ENCODE measurements at places on chromosomes 5 and 9.

GRCh38 chr5:125604104-125604503 is 819.1 kb upstream of the GRAMD2B start:
- DNase-seq = no peak

DNA sequence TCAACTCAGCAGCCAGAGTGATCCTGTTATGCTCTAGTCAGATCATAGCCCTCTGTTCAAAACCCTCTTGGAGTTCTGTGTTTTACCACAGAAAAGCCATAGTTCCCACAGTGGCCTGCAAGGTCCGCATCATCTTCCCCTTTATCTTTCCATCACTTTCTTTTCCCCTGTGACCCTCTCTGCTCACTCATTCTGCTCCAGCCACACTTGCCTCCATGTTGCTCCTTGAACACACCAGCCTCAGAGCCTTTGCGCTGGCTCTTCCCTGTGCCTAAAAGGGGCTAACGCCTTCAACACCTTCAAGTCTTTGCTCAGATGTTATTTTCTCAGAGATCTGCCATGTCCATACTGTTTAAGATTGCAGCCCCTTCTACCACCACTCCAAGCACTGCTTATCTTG is 26.3 kb downstream of the CSF2 start:
- no peak for DNase-seq

- no peak for DNase-seq
Measured at GRCh38 chr5:74279244-74279643, 361.3 kb downstream of the ENC1 start.

DNA sequence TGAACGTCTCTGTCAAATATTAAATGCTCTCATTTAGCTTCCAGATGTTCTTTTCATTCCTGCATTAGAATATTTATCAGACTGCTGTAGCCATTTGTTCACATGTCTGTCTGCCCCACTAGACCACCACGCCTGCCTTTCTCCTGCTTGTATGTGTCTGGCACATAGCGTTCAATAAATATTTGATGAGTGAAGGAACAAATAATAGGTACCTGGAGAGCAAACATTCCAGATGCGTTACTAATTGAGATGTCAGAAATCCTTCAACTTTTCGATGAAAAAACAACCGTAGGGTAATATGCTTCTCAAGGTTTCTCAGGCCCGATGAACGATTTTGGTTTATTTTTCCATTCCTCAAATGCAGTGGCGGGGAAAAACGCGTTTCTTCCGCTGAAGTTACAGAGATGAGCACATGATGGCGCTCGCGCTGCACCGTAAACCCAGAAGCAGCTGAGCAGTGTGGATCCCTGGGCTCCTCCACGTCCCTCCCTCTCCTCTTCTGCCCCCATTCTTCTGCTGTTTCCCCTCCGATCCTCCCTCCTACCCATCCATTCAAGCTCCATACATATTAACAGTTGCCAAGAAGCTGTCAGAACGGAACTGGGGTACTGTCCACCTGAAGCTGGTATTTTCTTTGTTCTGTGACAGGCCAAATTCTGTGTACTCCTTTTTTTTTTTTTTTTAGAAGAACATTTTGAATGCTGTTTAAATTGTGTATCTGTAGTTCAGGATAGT is 245.4 kb downstream of the MPDZ start:
- DNase-seq = peak; percentile 46

DNA sequence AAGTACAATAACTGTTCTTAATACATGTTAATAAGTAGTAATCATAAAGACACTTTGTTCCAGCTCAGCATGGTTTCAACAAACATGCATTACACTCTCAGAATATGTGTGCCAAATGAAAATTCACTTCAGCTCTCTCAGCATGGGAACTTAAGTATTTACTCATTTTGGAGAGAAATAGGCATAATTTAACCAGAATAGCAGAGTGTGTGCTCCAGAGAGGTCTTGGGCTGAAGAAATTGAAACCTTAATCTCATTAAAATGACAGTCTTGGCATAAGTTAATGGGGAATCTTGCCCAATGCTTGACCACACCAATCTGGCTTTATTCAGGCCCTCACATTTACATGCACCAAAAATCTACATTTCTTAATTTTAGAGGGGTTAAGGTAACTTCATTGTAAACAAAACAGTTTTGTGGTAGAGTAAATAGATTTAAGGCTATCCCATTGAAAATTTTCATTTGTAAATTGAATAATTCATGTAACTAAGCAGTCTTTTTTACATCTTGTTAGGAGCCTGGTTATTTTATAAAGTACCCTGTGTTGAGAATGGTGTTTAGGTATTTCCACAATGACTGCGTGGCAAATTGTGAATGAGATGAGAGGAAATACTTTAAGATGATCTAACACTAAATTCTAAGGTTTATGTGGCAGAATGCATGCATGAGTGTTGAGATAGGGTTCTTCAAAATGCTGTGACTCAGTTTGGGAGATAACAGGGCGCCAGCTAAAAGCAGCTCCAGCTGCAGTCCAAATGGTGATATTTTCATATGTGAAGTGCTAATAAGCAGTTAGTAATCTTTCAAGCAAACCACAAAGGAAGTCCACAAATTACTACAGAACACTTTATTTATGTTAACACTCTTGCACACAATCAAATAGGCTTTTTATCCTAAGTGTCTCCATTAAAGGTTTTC is 11.3 kb upstream of the LOX start:
- DNase-seq = no peak

DNA sequence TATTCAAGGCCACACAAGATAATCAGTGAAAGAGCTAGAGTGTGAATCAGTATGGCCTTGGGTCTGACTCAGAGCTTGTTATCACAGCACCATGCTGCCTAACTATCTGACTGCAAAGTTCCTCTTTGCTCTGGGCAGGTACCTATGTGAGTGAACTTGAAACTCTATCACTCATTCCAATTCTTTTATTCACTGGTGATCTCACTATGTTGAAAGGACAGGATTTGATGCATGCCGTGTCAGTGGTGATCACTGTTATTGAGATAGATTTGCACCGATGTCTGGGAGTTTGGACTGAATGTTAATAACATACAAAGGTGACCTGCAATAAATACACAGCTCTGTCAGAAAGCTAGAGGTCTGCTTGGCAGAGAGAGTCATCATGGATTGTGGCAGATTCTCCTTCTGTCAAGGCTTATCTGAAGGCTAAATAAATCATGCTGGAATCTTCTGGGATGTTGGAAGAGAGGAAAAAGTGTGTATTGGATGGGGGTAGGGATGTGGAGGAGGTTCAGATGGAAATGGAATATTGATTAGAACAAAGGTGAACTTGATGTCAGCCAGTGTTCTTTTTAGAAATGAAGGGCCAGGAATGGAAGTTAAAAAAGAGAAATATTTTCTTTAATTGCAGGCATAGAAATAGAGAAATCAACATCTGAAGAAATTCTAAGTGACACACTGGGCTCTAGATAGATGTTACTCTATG is 91.8 kb upstream of the TNC start:
- DNase-seq = no peak

DNA sequence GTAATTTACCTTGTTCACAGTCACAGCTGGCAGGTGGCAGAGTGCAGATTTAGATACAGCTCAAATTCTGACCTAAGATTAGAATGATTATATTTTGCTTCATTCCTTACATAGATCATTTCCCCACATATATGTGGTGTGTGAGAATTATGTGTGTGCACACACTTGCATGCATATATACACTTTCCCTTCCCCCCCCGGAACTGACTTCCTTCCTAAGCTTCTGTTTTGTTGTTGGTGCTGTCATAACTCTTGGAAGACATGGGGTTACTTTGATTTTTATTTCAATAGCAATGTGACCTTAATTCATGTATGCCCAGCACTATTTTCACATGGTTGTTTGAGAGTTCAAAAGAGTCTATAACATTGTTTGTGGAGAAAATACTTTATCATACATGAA is 112.8 kb downstream of the CMYA5 start:
- DNase-seq = no peak

DNA sequence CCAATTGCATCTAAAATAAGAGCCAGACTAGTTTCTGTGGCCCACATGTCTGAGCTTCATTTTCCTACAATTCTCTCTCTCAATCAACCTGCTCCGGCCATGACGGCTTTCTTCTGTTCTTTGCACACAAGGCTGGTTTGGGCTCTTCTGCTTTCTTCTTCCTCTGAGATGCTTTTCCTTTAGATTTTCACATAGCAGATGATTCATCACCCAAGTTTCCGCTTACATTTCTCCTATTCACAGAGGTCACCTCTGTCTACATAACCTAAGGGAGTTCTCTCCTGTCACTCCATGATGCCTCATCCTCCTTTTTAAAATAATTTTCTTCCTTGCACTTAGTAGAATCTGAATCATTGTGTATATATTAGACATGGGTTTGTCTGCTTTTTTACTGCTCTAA is 334.6 kb upstream of the TUSC1 start:
- DNase-seq = no peak

GRCh38 chr9:130890870-130891687 is 5.5 kb downstream of the QRFP start:
- no peak for DNase-seq

DNA sequence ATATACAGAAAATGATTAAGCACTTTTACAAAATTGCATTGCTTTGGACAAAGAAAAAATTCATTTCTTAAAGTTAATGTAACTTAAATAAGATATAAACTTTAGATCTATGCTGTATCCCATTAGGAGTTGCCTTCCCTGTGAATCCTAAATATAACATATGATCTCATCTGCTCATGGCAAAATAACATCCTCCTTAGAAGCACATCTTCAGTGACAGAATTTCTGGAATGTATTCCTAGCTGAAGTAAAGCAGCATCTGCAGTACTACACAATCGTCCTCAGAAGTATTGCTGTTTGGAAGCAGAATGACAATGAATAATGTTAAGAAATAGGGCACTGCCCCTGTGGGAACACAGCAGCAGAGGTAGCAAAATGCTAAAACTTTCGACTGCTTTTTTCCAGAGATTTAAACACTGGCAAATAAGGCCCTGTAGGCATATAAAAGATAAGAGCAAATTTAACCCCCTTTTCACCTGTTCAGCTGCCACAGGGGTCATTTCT is 571.0 kb downstream of the PTPRD start:
- no peak for DNase-seq

DNA sequence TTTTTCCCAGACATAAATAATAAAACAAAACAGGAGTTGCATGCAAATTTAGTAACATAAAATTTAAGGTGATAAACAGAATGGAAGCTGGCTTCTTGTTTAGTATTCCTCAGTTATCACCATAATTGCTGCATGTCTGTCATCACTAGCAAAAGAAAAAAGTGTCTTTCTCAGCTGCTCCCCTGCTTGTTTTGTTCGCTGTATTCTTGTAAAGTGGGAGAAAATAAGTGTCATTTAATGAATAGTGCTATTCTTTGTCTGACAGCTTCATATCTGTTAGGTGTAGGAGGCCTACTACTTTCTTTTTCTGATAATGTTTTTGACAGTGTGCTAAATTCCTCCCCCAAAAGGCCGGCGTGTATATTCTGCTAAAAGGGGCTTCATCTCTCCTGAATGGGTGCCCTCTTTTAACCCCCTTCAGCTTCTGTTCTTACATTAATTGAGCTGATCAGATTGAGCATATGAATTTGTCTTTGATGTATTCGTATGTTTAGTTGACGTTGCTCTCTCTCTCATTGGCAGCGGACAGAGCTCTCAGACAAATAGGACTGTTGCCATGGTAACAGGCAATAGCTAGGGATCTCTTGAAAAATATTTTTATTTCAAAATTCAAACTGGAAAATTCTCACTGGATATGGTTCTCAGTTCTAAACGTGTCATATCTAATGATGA is 303.8 kb downstream of the KIAA0825 start:
- no peak for DNase-seq

- DNase-seq = no peak
Measured at GRCh38 chr9:79600466-79600865, 28.7 kb downstream of the TLE4 start.

DNA sequence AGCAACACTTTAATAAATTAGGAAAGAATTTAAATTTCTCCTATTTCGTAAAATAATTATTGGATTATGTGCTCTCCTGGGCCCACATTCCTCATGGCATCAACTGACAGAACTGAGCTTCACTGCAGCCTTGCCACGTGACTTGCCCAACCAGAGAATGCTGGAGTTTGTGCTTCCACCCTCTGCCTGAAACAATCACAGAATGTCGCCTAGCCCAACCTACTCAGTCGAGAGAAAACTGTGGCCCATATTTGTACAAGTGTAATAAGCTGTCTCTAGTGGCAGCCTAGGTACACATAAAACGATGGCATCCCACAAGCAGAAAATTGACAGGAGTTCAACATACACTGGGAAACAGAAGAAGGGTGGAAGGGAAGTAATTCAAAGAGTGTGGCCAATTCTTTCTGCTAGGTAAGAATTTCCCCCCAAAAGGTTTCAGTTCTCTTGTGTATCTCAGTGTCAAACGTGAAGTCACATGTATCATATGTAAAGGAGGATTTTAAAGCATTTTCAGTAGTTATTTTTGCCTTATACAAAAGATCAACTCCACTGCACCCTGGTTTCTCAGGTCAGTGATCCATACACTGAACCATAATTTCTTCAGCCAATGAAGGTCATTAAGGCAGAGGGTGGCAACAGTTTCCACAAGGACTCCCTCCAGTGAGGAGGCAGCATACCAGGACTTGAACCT is 41.7 kb downstream of the ZNF608 start:
- DNase-seq = peak; percentile 45

- DNase-seq = no peak
Measured at GRCh38 chr9:129624947-129625346, 1.0 kb upstream of the NTMT1 start.

GRCh38 chr5:95709967-95710650 is 21.0 kb upstream of the RHOBTB3 start:
- no peak for DNase-seq

GRCh38 chr9:95815961-95816360 is 59.5 kb upstream of the ERCC6L2 start:
- no peak for DNase-seq

- no peak for DNase-seq
Measured at GRCh38 chr9:109270441-109270840, 50.4 kb downstream of the EPB41L4B start.

- DNase-seq = no peak
Measured at GRCh38 chr9:83000765-83001164, 62.2 kb downstream of the RASEF start.

DNA sequence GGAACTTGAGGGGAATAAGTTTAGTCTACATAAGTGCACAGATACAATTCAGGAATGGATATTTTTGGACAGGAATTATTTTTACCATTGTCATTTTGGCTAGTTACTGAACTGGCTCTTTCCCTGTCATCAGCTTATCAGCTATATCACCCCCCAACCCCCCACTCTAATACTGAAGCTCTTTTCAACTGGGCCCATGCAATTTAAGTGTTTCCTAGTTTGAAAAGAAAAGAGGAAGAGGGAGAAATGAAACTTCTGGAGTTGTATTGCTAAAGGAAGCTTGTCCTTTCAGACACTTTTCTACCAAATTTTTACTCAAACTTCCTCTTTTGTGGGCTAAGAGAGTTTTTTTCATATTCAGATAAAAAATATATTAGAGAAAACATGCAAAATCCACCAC is 18.5 kb upstream of the TIMD4 start:
- DNase-seq = no peak

DNA sequence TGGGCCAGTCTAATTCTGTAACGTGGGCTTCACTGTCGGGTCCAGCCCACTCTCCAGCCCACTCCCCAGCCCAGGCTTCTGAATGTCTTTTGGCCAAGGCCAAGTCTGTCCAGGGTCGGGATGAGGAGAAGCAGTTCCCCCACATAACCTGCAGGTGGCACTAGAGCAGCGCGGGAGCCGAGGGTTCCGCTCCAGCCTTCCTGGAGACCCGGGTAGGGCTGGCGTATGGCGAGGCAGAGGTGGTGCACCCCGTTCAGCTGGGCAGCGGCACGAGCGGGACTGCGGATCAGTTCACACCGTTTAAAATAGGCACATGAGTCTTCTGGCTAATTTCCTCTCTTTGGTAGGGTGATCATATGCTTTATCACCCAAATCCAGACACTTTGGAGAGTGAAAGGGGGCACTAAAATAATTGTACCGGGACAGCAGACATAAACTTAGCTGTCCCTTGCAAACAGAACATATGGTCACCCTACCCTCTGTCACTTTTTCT is 185.9 kb downstream of the MSX2 start:
- DNase-seq = no peak
